ENCODE measurements at places on chromosomes 5 and 9.

DNA sequence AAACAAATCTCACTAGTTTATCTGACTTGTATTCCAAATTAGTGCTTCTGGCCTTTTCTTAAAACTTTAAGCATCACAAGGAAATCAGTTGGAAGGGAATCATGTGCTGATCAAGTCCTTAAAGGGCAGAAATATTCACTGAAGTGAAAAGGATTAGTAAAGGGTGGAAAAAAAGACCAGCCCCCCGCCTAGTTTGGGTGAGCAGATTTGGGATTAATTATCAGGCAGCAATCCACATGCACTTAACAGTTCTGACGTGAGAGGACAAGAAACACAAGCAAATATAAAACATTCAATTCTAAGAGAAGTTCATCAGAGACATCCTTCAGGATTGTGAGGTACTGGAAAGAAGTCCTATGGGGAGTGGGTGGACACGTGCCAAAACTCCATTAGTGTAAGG is at the start of gene TYRP1:
TSS of gene TYRP1 (plus strand) at position 245 of the 400 bp plus-strand sequence. CDS start 612 bp downstream, outside the sequence.
- DNase-seq = no peak

DNA sequence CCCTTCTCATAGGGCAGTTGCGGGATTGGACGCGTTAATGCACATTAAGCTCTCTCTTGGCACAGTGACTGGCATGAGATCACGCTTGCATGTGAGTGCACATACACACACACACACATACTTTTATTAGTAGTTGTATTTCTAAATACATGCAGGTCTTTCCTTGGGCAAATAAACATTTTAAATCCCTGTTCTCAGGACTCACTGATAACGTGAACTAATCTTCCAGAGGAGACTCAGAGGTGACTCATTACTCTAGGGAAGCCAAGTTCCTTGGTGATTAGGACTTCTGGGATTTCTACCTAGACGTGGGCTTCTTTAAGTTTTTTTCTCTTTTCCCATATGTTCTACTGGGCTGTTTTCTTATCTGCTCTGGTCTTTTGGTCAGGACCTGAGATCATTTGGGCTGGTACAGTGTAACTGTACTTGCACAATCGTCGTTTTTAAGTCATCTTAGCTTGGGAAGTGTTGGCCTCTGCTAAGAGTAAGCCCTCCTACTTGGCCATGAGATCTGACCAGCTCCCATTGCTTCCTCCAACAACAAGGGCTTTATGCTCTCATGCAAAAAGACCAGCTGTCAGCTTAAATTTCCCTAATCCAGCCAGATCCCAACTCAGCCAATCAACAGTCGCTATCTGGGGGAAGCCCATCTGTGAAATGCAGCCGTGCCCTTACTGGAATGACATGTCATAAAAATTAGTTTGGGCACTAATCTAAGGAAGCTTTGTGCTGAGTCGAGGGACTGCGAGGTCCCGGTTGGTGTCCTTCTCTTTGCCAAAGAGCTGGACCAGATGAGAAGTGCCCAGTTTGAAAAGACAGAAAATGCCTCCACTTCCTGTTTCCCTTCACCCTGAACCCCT is 176.4 kb upstream of the ANKRD55 start:
- peak; percentile 82 for DNase-seq

GRCh38 chr5:138469540-138470321 is 4.5 kb downstream of the EGR1 start:
- DNase-seq = peak; percentile 38

DNA sequence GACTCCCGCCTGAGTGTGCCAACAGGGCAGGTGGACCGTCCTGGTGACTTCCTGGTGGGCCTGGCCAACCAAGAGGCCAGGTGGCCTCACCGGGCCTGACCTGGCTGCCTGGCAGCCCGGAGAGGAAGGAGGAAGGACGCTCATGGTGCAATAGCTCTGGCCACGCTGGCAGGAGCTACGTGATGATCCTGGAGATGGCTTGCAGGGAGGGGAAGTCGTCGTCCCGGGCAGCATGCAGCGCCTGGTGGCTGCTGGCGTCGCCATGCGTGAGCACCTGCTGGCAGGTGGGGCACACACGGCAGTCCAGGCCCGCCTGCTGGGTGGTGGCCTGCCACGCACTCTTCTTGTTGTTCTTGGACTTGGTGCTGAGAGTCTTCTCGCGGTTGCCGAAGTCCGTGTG is 26.3 kb downstream of the SPATA31C1 start:
- DNase-seq = no peak

DNA sequence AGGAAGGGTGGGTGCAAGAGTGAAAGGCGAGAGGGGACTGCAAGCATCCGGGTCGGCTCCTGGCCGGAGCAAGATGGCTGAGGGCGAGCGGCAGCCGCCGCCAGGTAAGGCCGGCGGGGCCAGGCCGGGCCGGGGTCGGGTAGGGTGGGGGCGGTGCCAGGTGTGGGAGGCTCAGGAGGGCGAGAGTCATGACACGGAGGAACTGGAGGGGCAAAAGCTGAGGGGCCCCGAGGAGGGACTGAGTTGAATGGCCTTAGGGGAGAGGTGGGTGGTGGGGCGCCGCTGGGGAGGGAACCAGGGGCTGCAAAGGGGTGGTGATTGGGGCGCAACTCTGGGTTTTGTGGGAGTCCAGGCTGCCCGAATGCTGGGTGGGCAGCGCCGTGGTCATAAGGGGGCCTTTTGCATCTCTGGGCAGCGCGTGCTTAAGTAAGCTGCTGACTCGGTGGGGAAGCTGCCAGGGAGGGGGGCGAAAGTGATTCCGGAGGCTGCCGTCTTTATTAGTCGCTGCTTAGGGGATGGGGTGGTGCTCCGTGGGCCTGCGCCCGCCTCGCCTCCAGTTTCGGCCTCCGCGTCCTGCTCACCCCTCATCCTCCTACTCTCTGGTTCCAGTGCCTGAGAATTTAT is 425 bp downstream of the PTPA start:
- DNase-seq = peak; percentile 51

GRCh38 chr9:83932011-83932410 is 10.8 kb upstream of the KIF27 start:
- no peak for DNase-seq

All from fibroblast of mammary gland (primary cell).